Lower leg skin (tissue), 4 donors: ENCODE measurements at places on chromosomes 1 and 21.

DNA sequence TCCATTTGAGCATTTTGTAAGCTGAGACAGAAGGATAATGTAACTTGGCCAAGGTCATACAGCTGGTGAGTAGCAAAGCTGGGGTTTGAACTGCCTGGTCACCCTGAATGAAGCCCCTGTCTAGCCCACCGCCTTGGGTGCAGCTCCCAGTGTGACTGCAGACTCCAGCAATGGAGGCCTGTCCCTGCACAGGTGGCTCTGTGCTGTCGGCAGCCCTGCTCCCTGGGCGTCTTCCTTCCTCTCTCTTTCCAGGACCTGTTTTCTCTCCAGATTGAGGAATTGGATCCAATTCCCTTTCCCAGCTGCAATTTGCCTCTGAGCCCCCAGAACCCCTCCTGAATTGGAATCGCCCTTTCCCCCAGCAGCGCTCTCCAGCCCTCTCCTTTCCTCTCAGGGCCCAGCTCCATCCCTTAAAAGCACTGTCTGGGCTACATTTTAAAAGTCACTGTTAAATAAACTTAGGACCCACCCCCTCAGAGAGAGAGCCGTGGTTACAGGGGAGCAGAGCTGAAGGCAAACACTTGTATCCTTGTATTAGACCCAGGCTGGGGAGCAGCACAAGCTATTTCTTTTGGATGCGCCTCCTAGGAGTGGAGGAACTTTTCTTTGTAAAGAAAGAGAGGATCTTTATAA is 161.4 kb upstream of the LMO4 start:
- DNase-seq, result no peak

DNA sequence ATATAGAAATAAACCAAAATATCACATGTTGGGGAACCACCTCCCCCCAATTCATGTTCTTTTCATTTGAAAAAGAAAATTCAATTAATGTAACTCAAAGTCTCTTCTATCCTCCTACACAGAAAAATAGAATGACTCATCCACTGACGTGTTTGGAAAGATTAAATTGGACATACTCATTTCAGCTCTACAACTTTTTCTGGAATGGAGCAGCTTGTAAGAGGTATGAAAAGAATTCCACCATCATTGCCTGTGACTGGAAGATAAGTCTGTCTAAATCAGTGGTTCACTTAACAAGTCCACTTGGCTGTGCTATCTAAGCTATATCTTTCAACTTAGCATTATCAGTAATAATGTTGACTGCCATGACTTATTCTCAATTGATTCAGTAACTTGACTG is 702.3 kb downstream of the BRINP3 start:
- no peak for DNase-seq

GRCh38 chr1:195768377-195768776 is 839.9 kb downstream of the KCNT2 start:
- no peak for DNase-seq

DNA sequence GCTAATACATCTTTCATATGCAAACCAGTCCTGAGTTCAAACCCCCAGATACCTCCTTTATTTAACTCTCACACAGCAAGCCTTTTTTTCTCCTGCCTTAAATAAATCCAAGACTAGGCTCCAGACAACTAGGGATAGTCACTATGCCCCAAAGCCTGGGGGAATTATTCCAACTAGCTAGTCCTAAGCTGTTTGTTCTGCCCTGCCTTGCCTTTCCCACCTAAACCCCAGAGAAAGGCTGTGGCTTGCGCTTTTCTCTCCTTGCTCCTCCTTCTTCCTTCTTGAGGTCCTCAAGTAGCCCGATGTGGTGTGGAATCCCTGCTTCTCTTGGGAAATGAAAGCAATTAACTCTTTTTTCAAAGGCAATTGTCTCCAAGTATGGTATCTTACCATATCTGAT is 31.8 kb downstream of the C1orf87 start:
- no peak for DNase-seq

- no peak for DNase-seq
Observed at GRCh38 chr1:65238010-65238409, 71.3 kb upstream of the DNAJC6 start.

GRCh38 chr1:97385536-97386277 is 535.1 kb downstream of the DPYD start:
- DNase-seq, result no peak

DNA sequence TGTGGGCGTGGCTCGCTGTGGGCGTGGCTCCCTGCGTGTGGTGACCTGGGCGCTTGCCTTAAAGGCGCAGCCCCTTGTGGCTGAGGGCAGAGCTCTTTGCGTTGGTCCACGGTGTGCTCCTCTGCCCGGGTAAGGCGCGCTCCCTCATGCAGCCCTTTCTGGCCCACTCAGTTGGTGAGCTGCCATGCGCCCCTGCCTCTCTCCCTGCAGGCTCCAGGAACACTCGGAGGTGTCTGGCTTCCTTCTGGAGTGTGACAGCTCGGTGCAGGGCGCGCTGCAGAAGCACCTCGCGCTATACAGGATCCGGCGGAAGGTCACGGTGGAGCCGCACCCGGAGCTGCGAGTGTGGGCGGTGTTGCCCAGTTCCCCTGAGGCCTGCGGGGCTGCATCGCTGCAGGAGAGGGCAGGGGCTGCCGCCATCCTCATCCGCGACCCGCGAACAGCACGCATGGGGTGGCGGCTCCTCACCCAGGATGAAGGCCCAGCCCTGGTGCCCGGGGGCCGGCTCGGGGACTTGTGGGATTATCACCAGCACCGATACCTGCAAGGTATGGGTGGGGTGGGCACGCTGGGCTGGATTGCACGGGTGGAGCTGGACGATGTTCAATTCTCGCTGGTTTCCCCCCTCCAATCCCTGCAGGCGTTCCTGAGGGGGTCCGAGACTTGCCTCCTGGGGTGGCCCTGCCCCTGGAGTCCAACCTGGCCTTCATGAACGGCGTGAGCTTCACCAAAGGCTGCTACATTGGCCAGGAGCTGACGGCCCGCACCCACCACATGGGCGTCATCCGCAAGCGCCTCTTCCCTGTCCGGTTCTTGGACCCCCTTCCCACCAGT is 9.1 kb downstream of the IBA57 start:
- no peak for DNase-seq
